Fibroblast of mammary gland (primary cell): ENCODE measurements at places on chromosomes 12 and 14.

DNA sequence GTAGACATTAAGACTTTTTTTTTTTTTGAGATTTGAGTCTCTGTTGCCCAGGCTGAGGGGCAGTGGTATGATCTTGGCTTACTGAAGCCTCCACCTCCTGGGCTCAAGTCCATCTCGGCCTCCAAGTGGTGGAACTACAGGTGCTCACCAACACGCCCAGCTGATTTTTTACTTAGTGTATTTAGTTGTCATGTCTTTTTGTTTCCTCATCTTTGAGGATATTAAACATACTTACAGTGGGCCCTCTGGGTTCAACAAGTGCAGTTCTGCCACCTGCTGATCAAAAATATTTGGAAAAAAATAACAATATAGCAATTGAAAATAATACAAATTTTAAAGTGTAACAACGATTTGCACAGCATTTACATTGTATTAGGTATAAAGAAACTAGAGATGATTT is 4.4 kb upstream of the B4GALNT1 start:
- no peak for DNase-seq

- no peak for DNase-seq
These were observed 9.8 kb upstream of the RMST start for GRCh38 chr12:97452839-97453238.

GRCh38 chr12:597926-598568 is 65.2 kb downstream of the NINJ2 start:
- DNase-seq = no peak

DNA sequence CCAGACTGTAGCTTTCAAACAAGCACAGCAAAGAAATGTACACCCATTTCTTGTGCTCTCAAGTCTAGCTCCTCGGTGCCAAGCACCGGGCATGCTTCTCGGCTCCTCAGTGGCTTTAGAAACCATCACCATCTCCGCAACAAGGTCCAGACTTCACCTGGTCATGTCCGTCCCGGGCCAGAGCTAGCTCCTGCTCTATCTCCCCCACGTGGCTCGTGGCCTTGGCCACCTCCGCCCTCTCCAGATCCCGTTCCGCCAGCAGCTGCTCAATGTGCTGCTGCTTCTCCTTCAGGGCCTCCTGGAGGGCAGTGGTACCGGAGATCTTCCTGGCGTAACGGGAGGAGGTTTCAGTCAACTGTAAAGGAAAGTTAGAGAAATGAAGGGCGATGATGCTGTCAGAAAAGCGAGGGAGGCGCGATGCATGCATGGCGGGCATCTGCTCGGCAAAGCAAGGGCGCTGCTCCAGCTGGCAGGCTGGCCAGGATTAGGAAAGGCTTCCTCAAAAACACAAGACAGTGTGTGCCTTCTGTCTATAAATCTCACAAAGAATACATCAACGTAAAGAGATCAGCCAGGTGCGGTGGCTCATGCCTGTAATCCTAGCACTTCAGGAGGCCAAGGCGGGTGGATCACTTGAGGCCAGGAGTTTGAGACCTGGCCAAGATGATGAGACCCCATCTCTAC is 67.4 kb downstream of the CLIP1 start:
- DNase-seq = no peak

DNA sequence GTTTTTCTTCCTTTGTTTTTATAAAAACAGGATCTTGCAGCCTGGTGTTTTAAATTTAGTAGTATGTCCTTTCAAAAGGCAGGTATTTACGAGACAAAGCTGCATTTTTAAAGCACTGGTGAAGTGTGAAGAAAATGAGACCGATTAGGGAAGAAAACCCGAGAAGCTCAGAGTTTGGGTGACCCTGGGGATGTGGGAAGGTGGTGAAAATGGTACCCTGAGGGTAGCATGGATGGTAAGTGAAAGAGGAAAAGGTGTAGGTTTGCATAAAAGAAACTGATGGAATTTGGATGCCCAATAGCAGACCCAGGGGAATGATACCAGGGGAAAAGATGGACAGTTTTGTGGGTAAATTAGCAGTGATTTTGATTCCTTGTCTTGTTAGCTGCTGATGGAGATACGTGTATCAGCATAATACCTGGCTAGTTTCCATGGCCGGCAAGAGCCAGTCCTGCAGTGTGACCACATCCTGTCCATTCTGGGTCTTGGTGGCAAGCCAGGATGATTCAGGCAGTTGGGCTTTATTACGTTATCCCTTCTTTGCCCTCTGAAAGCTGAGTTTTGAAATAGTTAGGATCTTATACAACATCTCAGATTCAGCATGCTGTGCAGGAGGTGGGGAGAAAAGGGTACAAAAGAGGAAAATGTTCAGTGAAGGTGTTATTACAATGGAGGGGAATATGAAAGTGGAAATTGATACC is 8.9 kb downstream of the BICD1 start:
- peak; percentile 99 for DNase-seq

DNA sequence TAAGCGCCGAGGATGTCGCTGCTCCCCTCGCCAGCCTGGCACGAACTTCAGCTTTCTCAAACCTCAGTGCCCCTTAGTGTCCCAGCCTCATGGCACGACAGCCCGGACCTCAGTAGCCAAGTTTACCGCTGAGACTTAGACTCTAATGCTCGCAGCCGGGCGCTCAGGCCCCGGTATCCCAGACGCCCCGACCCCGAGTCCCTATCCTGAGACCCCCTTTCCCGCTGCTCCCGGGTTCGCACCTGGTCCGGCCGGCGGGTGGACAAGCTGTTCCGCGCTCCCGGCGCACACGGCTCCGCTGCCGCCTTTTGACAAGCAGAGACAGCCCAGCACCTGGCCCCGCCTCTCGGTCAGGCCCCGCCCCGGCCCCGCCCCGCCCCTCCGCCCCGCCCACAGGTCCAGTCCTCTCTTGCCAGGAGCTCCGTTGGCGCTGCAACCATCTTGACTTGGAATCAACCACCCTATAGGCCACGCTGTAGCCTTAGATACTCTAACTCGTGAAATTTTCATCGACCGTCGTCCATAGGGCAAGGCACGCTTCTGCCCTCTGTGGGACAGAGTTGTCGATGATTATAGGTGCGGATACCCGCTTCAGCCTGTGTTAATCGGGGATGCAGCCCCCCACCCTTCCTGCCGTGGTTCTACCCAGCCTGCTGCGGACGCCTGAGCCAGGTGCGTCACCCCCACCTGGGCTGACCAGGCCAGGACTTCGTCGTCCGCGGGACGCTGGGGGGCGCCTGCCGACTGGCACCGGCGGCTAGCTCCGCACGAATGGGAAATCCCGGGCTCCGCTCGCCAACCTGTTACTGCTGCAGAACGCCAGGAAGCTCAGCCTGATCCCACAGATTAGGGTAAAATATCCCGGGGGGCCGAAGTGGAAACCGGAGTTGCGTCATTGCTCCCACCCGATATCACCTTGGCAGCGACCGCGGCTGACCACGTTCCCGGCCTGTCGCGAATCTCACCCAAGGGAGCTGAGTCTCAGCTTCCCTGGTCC is at the start of gene VDR:
Gene VDR (minus strand): TSS at position 282 of the 997 bp plus-strand sequence. CDS start 25,881 bp downstream, outside the sequence.
- DNase-seq = peak; percentile 65

DNA sequence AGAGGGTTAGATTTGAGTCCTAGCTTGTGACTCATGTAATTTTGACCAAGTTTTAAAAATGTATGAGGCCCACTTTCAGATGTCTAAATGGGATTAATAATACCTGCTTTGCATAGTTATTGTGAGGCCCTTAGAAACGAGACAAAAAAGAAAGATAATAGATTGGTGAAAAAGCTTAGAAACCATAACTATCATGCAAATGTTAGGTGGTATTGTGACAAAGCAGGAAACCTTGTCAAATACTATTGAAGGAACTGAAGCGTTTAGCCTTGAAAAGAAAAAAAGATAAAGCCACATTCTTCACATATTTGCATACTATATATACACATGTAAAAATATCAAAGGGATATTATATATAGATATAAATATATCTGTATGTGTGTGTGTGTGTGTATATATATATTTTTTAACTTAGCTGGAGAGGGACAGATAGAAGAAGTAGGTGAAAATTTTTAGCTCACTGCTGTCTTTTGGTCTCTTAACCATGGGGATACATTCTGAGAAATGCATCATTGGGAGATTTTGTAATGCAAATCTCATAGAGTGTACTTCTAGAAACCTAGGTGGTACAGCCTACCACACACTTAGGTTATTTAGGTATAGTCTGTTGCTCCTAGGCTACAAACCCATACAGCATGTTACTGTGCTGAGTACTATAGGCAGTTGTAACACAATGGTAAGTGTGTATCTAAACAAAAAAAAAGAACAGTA is 270.3 kb downstream of the CCDC91 start:
- no peak for DNase-seq

GRCh38 chr14:68571114-68571591 is 221.7 kb downstream of the ZFP36L1 start:
- DNase-seq = no peak

DNA sequence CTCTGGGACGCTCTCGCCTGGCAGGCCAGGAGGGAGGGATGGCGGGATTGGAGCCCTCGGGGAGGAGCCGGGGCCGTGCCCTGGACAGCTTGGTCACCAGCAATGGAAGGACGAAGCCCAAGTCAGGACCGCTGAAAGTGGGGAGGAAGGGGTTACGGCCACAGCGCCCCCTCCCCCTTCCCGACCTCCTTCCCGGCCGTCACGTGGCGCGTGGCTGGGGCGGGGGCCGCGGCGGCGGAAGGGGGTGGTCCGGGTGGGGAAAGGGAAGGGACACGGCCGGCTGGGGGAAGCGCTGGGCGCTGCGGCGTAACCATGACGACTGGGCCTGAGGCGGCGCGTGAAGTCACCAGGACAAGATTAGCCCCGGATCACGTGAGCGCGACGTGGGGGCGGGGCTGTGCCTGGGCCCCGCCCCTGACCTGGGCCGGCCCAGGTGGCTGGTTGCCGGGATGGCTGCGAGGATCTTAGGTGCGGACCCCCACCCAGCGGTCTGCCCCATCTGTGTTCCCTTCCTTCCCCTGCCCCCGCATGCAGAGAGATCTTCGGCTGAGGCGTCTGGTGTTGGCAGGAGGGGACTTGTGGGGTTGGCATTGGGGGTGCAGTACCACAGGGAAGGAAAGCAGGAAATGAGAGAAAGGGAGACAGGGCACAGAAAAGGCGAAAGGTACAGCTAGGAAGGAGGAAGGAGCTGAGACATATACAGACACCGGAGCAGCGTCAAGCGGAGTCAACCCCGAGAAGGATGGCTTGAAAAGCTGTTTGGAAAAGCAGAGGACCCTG is 6.2 kb downstream of the MAP3K12 start:
- peak; percentile 75 for DNase-seq

GRCh38 chr12:128449146-128449894 is 182.3 kb downstream of the TMEM132C start:
- DNase-seq = no peak

DNA sequence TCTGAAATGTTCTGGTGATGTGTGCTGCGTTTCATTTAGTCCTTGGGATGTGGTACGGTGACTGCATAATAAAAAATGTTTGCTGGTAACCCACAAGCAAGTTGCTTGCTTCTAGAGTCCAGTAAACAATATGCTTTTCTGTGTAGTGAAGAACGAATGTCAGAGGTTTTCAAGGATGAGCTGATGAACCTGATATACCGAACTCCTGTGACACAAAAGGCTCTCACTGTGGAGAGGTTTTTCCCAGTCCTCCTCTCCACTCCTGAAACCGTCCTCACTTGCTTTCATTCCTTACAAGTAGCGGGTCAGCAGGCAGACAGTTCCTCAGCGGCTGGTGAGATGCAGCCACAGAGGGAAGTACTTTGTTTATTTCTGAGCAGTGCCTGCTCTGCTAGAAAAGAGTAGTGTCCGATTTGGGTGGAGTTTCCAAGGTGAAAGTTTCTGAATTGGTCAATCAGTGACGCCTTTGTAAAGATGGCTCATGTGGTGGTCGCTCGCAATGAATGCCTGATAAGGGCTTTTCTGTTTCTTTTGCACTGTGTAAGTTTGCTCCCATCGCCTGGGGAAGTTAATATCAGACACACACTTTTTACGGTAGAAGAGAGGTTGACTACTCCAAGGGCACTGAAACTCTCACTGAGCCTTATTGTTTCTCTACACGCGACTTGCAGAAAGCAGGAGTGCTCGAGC is 3.0 kb downstream of the ETV6 start:
- DNase-seq = peak; percentile 76

GRCh38 chr14:104885973-104886689 is 21.1 kb downstream of the CEP170B start:
- DNase-seq = no peak
